ENCODE measurements at places on chromosomes 1 and 21. TPM values are rescaled to one million over a fixed set of nuclear protein-coding genes. Genes with fewer than 3 reads are reported as not detected.
A peak's percentile ranks its signal among the peaks of the same experiment; 100 is the strongest.

The BEST4 gene
- 0.47 TPM for total RNA-seq

The FMO3 gene
- not detected for total RNA-seq

The NGF gene
- total RNA-seq = not detected

The PTPN7 gene
- 312 TPM for total RNA-seq

The ETV3L gene
- total RNA-seq = 1.7 TPM

The S100A7A gene
- total RNA-seq = not detected

The DRAM2 gene
- 25.7 TPM for total RNA-seq

The LIPI gene
- total RNA-seq = not detected

DNA sequence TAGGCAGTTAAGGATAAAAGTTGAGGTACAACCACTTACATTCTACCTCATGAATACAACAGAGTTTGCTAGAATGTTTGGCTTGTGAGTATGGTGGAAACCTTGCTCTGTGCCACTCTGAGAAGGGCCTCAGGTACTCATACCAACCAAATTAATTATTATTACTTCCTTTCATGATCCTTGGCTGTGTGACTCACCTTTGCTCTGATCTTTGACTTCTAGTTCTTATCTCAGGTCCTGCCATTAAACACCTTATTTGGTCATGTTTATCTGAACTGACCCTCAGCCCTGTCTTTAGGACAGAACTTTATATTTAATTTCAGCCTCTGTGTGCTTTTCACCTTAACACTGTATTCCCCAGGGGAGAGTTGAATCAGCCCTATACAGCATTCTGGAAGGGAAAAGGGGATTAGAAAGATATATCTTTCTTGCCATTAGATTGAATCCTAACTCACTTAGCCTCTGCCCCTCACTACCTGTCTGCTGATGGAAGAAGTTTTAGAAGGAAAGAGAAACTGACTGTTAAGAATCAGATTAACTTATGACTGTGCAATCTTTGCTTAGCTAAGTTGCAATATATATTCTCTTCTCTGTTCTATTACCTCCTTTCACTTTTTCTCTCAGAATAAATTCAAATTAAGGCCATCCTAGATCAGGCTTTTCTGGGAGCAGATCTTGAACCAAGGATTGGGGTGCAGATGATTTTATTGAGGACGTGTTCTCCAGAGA, 260.4 kb upstream of the DPYD start:
- no peak for DNase-seq

GRCh38 chr1:243568793-243569192, 281.2 kb downstream of the AKT3 start:
- DNase-seq = no peak

- DNase-seq = peak; percentile 82
Measured at GRCh38 chr1:64965366-64966157, 787 bp downstream of the JAK1 start.

DNA sequence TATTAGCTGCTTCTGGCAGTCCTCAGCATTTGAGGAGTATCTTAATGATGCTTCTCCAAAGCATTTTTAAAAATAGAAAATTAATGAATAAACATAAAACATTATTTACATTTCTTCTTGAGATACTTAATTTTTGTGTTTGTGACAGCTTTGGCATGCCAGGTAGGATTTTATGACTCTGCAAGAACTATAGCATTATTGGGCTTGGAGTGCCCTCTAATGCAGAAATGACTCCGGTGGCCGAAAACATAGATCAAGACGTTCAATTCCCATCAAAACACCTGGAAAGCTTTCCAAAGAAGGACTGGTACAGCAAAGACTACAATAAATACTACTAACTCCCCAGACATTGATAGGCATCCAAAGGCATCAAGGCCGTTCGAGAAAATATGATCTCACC, 366.4 kb upstream of the CXADR start:
- DNase-seq = no peak

DNA sequence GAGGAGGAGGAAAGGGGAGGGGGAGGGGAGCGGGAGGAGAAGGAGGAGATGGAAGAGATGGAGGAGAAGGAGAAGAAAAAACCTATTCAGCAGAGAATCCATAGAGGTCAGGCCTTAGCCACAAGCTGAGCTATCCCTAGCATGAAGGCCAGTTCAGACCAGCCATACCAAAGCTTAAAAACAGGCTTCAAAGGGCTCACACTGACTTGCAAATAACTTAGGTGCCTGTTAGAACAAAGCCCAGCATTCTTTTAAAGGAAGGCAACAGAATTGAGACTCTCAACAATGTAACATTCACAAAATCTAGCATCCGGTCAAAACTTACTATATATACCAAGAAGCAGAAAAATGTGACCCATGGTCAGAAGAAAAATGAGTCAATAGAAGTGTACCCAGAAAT, 43.6 kb upstream of the IFFO2 start:
- no peak for DNase-seq

- DNase-seq = no peak
Measured at GRCh38 chr1:156444407-156445001, 56.1 kb downstream of the MEF2D start.

- no peak for DNase-seq
Measured at GRCh38 chr1:99680270-99680669, 34.4 kb downstream of the PALMD start.

DNA sequence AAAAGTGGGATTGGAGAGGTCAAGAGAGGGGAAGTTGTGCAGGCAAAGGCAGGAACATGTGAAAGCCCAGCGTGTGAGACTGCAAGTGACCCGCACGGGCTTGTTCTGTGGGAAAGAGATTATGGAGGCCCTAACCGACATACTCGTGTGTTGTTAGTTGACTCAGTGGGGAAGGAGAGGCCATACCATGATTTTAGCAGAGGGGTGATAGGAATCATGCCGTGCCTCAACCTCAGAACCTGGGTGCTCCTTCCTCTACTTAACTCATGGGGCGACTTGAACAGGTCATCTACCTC, 19.3 kb downstream of the PGLYRP3 start:
- DNase-seq = no peak

GRCh38 chr1:87754139-87754538, 425.5 kb downstream of the LMO4 start:
- no peak for DNase-seq

- DNase-seq = no peak
Measured at GRCh38 chr1:210655511-210655910, 326.8 kb downstream of the HHAT start.

DNA sequence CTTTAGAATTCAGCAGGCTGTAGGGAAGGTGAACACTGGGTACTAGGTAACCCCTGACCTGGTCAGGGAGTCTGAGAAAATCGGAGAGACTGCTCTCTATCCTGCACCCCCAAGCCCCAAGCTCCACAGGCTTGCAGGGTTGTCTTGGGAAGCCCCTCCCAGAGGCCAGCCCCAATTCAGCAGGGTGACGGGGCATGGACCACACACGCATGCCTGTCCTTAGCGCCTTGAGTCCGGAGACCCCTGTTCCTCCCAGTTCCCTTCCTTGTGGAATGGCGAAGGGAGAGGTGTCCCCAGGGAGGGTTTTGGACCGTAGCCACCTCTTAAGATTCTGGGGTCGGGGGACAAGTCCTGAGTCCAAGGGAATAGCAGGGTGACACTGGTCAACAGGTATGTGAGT, 116.1 kb downstream of the HLCS start:
- no peak for DNase-seq

- DNase-seq = no peak
Measured at GRCh38 chr1:112169517-112169916, 180.0 kb upstream of the KCND3 start.

- DNase-seq = no peak
Measured at GRCh38 chr1:86016076-86016759, 140.4 kb downstream of the COL24A1 start.

DNA sequence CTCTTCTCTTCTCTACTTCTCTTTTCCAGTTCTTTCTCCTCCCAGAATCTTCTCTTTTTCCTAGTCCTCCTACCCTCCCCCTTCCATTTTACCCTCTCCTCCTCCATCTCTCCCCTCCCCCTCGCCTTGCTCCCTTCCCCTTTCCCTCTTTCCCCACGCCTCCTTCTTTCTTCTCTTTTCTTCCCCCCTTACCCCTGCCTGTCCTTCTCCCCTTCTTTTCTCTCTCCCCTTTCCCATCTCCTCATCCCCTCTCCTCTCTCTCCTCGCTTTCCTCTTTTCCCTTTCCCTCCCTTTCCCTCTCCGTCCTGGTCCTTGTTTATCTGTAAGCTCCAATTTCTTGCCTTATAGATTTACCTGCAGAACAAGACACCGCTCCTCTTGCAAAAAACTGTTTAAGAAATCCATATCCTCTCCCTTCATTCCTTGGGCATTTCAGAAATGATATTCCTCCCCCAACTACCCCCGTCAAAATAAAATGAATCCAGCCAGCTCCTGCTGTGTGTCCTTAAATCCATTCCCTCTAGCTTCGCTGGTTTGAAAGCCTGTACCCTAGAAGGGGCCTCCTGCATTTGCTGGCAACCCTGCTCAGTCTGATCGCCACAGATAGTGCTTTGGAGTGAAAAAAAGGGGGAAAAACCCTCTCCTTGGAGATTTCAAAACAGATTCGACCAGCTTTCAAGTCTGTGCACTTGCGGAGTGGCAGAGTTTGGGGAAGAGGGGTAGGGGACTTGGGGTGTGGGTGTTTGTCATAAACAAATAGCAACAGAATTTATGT, 89.4 kb downstream of the PAPPA2 start:
- no peak for DNase-seq

DNA sequence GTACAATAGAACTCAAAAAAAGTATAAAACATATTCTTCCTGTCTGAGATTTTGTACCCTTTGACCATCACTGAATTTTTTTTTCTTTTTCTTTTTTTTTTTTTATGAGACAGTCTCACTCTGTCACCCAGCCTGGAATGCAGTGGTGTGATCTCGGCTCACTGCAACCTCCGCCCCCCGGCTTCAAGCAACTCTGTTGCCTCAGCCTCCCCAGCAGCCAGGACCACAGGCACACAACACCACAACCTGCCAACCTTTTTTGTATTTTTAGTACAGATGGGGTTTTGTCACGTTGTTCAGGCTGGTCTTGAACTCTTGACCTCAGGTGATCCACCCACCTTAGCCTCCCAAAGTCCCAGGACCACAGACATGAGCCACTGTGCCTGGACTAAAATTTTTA, 10.4 kb downstream of the SDCCAG8 start:
- no peak for DNase-seq

GRCh38 chr1:224266915-224267856, 62.8 kb downstream of the NVL start:
- no peak for DNase-seq

GRCh38 chr1:222046684-222047263, 304.9 kb upstream of the DUSP10 start:
- DNase-seq = no peak

Measured in natural killer cell treated with Interleukin-12 subunit alpha and Interleukin-12 subunit beta and Interleukin-15 and Interleukin-18, amount 100 ng/mL, for 72 hours (primary cell).